ENCODE measurements at places on chromosomes 11 and 22. TPM values are rescaled to one million over a fixed set of nuclear protein-coding genes. Genes with fewer than 3 reads are reported as not detected.

ROM1 gene
- 3.0 TPM for total RNA-seq

TSKU gene
- 18.6 TPM for total RNA-seq

C11orf65 gene
- 0.86 TPM for total RNA-seq

SLC25A45 gene
- total RNA-seq = 1.7 TPM

SLC16A8 gene
- total RNA-seq = under 0.01 TPM

SLC7A4 gene
- total RNA-seq = 2.2 TPM

All from fibroblast of villous mesenchyme (primary cell).